WTC11 (cell line): ENCODE measurements at places on chromosomes 12 and 14. TPM values are rescaled to one million over a fixed set of nuclear protein-coding genes. Genes with fewer than 3 reads are reported as not detected.

The SYT1 gene
- total RNA-seq = 34.7 to 45.2 TPM (median 36.0 TPM) in 3 replicates

The SSPN gene
- 1.8 to 2.5 TPM (median 1.9 TPM) in 3 replicates for total RNA-seq

The NFE2 gene
- 2.4 to 3.0 TPM (median 3.0 TPM) in 3 replicates for total RNA-seq

The CLEC4A gene
- 0.44 to 0.62 TPM in 2 of 3 replicates, not detected in the other for total RNA-seq

The YLPM1 gene
- total RNA-seq = 65.6 to 67.1 TPM (median 66.6 TPM) in 3 replicates

The GSC gene
- 1.6 to 4.4 TPM (median 2.0 TPM) in 3 replicates for total RNA-seq

The KRT8 gene
- 424 to 477 TPM (median 429 TPM) in 3 replicates for total RNA-seq

The NPAS3 gene
- 1.8 to 3.2 TPM (median 1.8 TPM) in 3 replicates for total RNA-seq

The PDE6H gene
- not detected in 3 replicates for total RNA-seq

The FOXN4 gene
- total RNA-seq = 0.37 to 0.92 TPM (median 0.66 TPM) in 3 replicates

The ADCY6 gene
- 11.9 to 12.8 TPM (median 12.2 TPM) in 3 replicates for total RNA-seq

The RNU4-1 gene
- total RNA-seq = 2,196 to 2,477 TPM (median 2,436 TPM) in 3 replicates

The ABCB9 gene
- total RNA-seq = 4.8 to 6.3 TPM (median 5.8 TPM) in 3 replicates

The ERP29 gene
- 162 to 171 TPM (median 168 TPM) in 3 replicates for total RNA-seq

The KRT77 gene
- not detected in 3 replicates for total RNA-seq

The MDM2 gene
- 130 to 207 TPM (median 137 TPM) in 3 replicates for total RNA-seq

The CACNA2D4 gene
- 0.04 to 0.46 TPM (median 0.25 TPM) in 3 replicates for total RNA-seq

The TMEM229B gene
- 0.69 to 0.90 TPM (median 0.87 TPM) in 3 replicates for total RNA-seq

The NEUROD4 gene
- not detected in 3 replicates for total RNA-seq

The CLEC4C gene
- total RNA-seq = 0.50 TPM in 1 of 3 replicates, not detected in the others

The ABCD2 gene
- total RNA-seq = 0.05 TPM in 2 of 3 replicates, not detected in the other

The LTBP2 gene
- 1.2 TPM in 3 replicates for total RNA-seq

The ACOT6 gene
- total RNA-seq = 0.13 to 0.37 TPM in 2 of 3 replicates, not detected in the other
